ENCODE measurements at places on chromosomes 16 and 17.

DNA sequence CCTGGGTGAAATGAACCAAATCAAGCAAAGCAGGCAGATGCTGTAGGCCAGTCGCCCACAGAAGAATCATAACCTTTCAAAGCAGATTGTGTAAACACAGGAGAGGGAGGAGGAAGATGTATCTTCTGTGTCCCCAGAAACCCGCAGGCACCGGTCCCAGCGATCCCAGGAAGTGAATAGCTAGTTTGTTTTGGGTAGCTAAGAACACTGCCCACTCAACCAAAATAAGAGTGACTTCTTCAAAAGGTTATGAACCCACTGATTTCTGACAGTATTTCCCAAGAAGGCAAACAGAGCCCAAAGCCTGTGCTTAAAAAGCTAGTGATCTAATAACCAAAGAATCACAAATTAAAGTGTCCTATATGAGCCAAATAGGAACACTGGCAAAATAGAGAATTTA, 67.8 kb downstream of the GRIN2A start:
- peak; percentile 80 for DNase-seq

DNA sequence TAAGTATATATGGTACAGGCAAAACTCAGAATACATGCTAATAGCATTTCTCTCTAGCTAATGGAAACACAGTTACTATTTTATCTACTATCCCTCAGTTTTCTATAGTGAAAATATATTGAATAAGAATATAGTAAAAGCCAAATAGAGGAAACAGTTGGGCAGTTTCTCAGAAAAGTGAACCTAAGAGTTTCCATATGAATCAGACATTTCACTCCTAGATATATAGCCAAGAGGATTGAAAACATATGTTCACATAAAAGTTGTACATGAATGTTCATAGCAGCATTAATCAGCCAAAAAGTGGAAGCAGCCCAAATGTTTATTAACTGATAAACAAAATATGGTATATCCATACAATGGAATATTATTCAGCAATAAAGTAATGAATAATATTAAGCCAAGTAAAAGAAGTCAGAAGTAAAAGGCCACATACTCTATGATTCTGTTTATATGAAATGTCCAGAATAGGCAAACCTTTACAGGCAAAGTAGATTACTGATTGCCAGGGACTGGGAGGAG, 134.6 kb downstream of the CYB561 start:
- DNase-seq, result no peak

- no peak for DNase-seq
These were observed 18.0 kb downstream of the CFDP1 start for GRCh38 chr16:75415169-75415905.

GRCh38 chr16:9950658-9951057, 231.6 kb downstream of the GRIN2A start:
- peak; percentile 47 for DNase-seq

- no peak for DNase-seq
These were observed 355.2 kb downstream of the HAPSTR1 start for GRCh38 chr16:9446471-9447194.

DNA sequence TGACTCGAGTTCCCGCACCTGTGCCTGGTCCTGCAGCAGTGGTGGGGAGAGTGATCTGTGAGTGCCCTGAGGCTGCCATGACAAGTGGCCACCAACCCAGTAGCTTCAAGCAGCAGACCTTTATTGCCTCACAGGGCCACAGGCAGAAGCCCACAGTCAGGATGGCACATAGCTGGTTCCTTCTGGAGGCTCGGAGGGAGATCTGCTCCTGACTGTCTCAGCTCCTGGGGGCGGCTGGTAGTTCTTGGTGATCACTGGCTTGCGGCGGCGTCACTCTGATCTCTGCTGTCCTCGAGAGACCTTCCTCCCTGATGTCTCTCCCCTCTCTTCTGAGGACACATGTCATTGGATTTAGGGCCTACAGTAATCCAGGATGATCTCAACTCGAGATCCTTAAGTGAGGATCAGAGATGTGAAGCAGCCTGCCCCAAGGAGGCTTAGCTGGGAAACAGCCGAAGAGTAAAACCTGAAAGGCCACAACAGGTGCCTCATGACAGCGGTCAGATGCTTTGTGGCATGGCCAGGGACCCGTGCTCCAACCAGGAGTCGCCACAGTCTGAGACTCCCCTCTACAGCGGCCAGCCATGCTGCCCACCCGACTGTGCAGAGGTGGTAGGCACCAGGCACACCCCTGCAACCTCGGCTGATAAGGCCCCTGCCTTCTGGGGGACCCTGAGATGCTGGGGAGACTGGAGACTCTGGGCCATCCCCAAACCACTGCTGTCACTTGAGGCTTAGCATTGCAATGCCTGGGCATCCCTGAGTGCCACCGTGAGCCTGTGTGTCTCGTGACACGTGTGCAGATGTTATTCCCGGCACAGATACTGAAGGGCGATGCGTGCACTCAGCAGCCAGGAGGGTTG, 30.0 kb upstream of the SLC38A10 start:
- no peak for DNase-seq

GRCh38 chr17:48552466-48553189, 7.7 kb upstream of the HOXB2 start:
- no peak for DNase-seq

DNA sequence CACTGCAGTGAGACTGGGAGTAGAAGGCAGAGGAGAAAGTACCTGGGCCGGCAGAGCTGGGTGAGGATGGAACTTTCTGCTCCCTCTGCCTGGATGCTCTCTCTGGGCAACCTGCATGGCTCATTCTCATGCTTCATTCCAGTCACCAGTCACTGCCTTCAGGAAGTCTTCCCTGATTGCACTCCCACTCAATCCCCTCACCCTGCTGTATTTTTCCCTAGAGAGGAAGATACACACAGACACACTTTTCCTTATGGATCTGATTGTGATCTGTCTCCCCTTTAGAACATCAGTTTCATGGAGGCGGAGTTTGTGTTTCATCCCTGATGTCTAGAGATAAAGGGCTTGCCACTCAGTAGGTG, 44.9 kb downstream of the MEAK7 start:
- no peak for DNase-seq

GRCh38 chr16:67917140-67917851, 14.4 kb downstream of the CTRL start:
- DNase-seq, result peak; percentile 36

DNA sequence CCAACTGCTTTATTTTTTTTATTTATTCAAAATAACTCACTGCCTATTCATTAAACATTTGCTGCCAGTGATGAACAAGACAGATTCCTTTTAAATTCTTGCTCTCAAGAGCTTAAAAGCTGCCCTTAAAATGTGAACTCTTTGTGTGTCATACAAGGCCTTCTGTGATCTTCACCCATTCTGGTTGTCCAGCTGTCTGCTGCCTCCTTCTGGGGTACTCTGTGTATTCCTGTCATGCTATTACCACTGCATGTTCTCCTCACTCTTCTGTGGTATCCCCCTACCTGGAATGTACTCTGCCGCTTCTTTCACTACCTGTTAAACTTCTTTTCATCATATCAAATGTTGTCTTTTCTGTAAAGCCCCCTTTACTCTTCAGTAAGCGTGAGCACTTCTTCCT, 165.8 kb downstream of the CHD9 start:
- peak; percentile 47 for DNase-seq

DNA sequence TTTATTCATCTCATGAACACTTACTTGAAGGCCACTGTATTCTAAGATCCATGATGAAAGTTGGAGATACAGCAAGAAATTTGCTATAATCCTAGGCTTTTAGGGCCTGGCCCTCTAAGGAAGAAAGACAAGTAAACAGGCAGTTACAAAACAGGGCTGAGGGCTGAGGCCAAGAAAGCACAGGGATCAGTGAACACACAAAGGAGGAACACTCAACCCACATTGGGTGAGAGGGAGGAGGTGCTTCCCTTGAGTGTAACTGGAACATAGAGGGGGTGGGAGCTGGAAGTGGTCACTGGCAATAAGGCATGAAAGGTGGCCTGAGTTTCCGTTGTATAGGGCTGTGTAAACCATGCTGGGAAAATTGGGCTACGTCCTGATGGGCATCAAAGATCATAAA, 112.2 kb downstream of the ZNF18 start:
- no peak for DNase-seq

- no peak for DNase-seq
These were observed 22.5 kb downstream of the CENPX start for GRCh38 chr17:81999976-82000802.

GRCh38 chr16:57179215-57179828, 6.5 kb downstream of the PSME3IP1 start:
- no peak for DNase-seq

- no peak for DNase-seq
These were observed 122.3 kb downstream of the MRTFB start for GRCh38 chr16:14193316-14193871.

DNA sequence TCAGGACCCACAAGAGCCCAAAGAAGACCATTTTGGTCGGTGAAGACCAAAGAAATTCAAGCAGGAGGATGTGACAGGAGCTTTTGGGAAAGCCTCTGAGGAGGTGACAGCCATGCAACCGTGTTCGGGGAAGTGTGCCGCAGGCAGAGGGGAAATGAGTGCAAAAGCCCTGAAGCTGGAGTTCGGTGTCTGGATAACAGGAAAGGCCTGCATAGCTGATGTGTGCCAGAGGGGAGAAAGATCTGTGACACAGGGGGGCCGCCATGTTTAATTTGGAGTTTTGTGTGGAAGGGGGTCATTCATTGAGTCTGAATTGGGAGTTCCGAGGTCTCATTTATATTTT, 870 bp upstream of the ZC3H7A start:
- DNase-seq, result peak; percentile 32

GRCh38 chr17:76050538-76051467, 21.5 kb downstream of the SRP68 start:
- no peak for DNase-seq

DNA sequence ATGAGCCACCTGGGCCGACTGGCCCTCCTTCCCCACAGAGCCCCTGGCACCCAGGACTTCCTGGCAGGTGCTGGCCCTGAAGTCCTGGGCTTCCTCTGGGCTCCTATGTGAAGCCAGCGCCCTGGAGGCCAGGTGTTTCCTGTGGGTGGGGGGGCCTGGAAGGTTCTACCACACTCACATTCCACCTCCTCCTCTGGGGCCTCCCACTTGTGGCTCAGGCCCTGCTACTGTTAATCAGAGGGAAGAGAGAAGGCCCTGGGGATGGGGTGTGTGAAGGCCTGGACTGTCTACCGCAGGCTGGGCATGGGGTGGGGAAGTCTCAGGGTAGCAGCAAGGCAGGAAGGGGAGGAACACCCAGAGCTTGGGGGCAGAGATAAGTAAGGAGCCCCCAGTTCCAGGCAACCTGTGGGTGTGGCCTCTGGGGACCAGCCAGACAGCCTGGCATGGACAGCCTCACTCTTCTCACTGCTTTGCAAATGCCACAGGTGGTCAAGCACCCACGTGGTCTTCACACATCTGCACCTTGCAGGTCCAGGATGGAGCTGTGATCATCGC, 111.9 kb upstream of the TNRC6C start:
- DNase-seq, result no peak

- no peak for DNase-seq
These were observed 17.0 kb downstream of the IRX5 start for GRCh38 chr16:54947616-54948015.

- no peak for DNase-seq
These were observed 22.0 kb upstream of the METRNL start for GRCh38 chr17:83057397-83057761.

GRCh38 chr17:65487161-65487560, 74.3 kb downstream of the AXIN2 start:
- DNase-seq, result no peak

GRCh38 chr17:79645022-79645776, 34.3 kb upstream of the RBFOX3 start:
- no peak for DNase-seq

DNA sequence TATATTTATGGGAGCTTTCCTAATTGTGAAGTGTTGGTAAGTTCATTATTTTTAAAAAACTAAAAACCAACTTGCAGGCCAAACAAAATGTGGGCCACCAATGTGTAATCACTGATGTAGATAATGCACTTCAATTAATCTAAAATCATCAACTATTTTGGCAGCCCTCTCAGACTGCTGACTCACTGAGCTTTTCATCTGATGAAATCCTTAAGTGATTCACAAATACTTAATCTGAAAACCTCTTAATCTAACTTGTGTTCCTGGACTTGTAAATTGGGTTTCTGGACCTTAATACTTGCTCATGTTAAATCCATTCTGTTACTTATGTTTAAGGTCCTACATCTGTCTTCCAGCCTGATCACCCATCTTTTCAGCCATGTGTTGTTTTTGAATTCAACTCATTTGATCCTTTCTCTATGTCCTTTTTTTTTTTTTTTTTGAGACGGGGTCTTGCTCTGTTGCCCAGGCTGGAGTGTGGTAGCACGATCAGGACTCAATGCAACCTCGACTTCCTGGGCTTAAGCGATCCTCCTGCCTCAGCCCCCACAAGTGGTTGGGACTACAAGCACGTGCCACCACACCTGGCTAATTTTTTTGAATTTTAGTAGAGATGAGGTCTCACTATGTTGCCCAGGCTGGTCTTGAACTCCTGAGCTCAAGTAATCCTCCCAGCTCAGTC, 39.0 kb downstream of the PRKCB start:
- DNase-seq, result no peak

DNA sequence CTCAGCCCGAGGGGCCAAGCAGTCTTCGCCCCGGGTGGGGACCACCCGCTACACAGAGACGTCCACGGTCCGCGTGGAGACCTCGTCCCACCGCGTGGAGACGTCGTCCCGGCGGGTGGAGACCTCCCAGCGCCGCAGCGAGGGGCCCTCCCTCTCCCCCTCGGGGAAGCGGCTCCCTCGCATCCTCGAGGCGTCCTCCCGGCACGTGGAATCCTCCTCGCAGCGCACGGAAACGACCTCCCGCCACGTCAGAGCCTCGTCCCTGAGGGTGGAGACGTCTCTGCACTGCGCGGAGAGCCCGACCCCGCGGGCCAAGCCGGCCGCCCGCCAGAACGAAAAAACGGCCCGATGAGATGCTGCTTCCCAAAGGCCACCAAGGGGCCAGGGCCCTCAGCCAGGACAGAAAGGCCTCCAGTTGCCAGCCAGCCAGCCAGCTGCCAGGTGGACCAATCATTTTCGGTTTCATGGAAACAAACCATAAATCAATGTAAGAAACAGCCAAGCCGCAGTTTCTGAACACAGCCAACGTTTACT, 424 bp downstream of the C17orf100 start:
- no peak for DNase-seq

DNA sequence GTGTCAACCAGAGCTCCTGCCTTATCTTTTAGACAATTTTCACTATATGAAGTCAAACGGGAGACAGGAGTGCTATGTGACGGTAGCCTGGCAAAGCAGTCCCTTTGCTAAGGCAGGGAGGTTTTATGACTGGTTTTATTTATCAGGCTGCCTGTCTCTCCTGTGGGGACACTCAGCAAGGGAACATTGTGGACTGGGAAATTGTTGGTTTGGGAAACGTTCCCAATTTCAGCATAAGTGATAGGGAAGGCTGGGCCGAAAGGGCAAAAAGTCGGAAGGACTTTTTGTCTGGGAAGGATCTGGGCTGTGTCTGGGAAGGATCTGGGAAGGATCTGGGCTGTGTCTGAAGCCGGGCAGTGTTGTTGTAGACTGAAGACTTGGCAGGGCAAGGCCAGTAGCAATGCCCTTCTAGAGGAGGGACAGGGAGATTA, 211.2 kb downstream of the PARN start:
- DNase-seq, result no peak

- peak; percentile 49 for DNase-seq
These were observed at the start of gene PLLP for GRCh38 chr16:57284209-57284951. PLLP (minus strand) TSS chr16:57284672; CDS start chr16:57284540, 132 bp downstream.

DNA sequence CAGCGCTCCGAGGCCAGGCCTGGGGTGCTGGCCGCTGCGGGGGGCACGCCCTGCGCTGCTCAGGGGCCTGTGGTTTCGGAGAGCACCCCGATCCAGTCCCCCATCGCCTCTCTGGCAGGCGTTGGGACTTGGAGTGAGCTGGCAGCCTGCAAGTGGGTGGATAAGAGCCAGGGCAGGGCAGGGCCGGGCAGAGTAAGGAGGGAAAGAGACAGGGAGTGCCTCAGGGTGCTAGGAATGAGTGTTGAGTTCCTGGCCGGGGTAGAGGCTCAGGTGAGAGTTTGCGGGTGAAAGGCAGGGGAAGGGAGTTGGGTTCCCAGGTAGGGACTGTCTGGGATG, 1.3 kb downstream of the CDH13 start:
- DNase-seq, result peak; percentile 72
